Renal pelvis (tissue), 12 donors: ENCODE measurements at places on chromosomes 2 and 18. TPM values are rescaled to one million over a fixed set of nuclear protein-coding genes. Genes with fewer than 3 reads are reported as not detected.

- peak; percentile 48 for DNase-seq
Observed at GRCh38 chr2:149709496-149710263, 122.1 kb upstream of the MMADHC start.

DNA sequence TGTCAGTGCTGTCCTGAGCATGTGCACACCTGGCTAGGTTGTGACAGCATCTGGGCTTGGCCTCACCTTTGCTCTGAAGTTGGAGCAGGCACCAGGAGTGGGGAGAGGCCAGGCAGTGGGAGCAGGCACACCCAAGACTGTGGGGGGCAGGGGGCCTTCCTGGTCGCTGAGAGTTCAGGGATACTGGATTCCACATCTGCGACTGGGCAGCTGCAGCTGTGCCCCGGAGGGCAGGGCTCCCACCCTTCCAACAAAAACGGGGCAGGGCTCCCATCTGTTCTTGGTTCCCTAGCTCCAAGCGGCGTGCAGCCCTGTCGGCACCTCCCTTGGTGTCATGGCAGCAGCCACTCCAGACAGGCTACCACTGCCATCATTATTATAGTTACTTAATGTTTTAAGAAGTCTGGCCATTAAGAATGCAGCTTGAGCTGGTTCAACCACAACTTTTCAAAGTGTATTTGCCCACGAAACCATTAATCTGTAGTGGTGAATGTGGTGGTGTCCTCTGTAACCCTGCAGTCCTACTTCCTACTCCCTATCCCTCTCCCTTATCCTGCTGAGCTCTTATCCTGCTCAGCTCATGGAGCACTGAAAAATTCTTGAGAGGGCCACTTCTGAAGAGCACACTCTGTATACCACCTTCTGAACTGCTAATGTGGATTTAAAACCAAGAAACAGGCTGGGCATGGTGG is 48.0 kb upstream of the RAB1A start:
- DNase-seq: no peak

- DNase-seq: no peak
Observed at GRCh38 chr2:207194028-207194427, 28.3 kb upstream of the KLF7 start.

GRCh38 chr18:42620657-42621056 is 494.8 kb downstream of the RIT2 start:
- DNase-seq: no peak

DNA sequence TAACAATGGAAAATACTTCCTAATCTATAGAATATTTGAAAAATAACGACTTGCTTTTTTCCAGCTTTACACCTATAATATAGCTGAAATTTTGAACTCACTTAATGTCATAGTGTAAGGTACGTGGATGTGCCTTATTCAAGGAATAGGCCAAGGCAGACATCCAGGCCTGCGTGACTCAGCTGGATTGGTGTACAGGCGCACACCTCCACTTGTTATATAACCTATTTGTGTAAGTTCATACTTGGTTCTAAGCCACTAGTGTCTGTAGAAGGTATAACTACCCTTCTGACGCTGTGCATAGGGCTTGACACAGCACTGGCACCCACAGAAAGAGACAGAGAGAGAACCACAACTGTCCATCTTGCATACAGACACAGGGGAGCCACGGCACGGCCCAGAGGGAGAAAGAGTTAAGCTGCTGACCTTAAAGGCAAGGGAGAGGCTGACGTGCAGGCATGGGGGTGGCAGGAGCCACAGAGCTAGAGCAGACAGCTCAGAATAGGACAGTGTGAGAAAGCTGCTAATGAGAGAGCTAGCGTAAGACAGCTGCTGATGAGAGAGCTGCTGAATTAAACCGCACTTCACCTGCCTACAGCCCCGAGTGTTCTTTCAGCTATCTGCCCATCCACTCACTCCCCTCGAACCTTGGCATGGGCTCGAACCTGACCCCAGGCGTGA is 16.1 kb downstream of the CCDC178 start:
- no peak for DNase-seq

- DNase-seq: no peak
Observed at GRCh38 chr18:7068871-7069590, 48.6 kb downstream of the LAMA1 start.

DNA sequence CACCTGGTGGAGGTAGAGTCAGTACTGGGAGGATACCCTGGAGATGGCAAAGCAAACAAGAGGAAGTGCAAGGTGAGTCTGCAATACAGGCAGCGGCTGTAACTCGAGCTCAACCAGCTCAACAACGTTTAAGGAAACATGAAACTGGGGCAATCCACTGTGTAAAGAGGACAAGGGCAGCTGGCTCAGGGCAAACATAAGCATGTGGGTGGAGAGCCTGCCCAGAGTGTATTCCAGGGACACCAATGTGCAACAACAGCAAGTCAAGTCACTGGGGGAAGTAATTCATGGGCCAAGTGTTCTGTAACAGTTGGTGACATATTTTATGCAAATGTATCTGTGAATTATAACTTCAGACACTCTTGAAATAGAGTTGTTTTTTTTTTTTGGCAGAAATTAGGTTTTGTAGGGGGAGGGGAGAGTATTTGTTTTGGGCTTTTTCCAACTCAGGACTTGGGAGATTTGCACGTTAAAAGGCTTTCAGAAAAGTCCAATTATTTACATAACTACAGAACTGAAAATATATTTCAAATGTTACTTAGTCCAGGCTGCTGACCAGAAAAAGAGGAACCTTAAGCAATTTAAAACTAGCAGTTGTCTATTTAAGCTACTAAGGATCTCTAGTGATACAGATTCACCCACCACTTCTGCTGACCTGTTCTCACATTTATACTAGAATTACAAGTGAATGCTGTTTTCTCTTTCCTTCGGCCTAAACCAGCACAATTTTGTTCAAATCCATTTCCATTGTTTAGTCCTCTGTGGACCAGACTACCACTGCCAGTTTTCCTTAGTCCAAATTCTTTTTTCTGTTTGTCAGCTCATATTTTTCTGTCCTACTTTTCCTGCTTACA is 18.6 kb downstream of the NRXN1 start:
- peak; percentile 54 for DNase-seq

GRCh38 chr2:169193618-169194017 is 124.3 kb downstream of the DHRS9 start:
- DNase-seq: no peak

GRCh38 chr2:205627085-205627484 is 55.2 kb upstream of the NRP2 start:
- DNase-seq: no peak

The ASB18 gene
- polyA plus RNA-seq: not detected

The SIX3 gene
- polyA plus RNA-seq: not detected

The DSC2 gene
- 39.8 TPM for polyA plus RNA-seq

The LYPD6 gene
- 17.3 TPM for polyA plus RNA-seq
